Neural crest cell (in vitro differentiated cells): ENCODE measurements at places on chromosomes 7 and 10.

GRCh38 chr7:103879411-103879810 is 110.0 kb downstream of the RELN start:
- no peak for DNase-seq

- no peak for DNase-seq
Measured at GRCh38 chr10:103667356-103667755, 173.9 kb downstream of the NEURL1 start.

DNA sequence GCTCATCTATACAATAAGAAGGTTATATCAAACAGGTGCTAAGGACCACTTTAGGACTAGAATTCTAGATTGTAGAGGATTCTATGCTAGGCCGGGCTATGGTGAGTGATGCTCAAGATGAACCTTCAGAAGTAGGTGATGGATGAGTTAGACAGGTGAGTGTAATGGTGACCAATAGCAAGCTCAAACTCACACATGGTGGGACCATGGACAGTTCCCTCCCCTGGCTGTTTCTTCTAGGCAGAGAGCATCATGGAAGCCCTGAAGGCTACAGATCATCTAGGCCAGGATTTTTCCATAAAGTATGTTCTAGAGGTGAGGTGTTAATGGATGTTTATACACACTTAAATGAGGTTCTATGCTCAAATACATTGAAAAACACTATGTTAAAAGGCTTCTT is 162.2 kb upstream of the WDR11 start:
- DNase-seq, result no peak

GRCh38 chr7:42105554-42106358 is 131.3 kb downstream of the GLI3 start:
- no peak for DNase-seq

GRCh38 chr10:36057180-36057579 is 415.1 kb upstream of the FZD8 start:
- no peak for DNase-seq

GRCh38 chr10:124213471-124213870 is 120.1 kb upstream of the CHST15 start:
- DNase-seq, result no peak
